ENCODE measurements at places on chromosomes 4 and X. TPM values are rescaled to one million over a fixed set of nuclear protein-coding genes. Genes with fewer than 3 reads are reported as not detected.

The APLN gene
- polyA plus RNA-seq = 7.4 TPM

The PPARGC1A gene
- polyA plus RNA-seq = 36.2 TPM

DNA sequence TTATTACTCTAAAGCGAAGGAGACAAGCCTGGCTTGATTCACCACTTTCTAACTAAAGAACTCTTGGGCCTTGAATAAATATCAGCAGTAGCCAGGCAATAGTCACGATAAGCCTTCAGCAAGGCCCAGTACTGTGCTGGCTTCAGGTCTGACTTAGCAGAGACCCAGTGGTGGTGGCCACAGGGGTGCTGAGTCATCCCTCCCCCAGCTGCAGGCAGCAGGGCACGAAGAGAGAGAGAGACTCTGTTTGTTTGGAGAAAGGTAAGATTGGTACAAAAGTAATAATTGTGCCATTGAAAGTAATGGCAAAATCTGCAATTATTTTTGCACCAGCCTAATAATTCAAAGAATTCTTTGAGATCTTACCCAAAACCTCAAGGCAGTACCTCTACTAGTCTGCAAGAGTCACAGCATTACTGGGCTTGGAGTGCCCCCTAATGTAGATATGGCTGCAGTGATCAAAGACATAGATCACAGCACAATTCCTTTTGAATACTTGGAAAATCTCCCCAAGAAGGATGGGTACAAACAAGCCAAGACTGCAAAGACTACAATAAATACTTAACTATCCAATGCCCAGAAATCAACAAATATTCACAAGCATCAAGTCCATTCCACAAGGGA, 159.5 kb upstream of the USP38 start:
- no peak for DNase-seq

- no peak for DNase-seq
Observed at GRCh38 chr4:177384856-177385397, 57.3 kb downstream of the AGA start.

- DNase-seq = no peak
Observed at GRCh38 chr4:81359207-81359606, 112.5 kb downstream of the RASGEF1B start.

DNA sequence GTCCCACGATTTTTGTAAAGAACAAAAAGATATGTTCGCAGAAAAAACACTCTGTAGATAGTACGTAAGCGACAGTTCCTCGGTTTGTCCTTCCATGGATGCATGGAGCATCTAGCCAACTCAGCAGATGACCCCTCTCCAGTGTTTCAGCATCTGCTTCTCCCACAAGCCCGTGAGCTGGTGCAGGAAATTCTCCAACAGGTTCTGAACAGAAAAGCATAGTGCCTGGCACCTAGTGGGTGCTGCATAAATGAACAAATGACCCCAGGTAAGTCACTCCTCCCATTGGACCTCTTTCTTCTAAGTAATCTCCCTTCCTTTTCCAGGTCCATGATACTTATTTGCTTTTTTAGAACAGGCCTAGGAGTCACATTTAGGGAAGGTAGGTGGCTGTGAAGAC, 966 bp upstream of the KIAA0232 start:
- DNase-seq = no peak

DNA sequence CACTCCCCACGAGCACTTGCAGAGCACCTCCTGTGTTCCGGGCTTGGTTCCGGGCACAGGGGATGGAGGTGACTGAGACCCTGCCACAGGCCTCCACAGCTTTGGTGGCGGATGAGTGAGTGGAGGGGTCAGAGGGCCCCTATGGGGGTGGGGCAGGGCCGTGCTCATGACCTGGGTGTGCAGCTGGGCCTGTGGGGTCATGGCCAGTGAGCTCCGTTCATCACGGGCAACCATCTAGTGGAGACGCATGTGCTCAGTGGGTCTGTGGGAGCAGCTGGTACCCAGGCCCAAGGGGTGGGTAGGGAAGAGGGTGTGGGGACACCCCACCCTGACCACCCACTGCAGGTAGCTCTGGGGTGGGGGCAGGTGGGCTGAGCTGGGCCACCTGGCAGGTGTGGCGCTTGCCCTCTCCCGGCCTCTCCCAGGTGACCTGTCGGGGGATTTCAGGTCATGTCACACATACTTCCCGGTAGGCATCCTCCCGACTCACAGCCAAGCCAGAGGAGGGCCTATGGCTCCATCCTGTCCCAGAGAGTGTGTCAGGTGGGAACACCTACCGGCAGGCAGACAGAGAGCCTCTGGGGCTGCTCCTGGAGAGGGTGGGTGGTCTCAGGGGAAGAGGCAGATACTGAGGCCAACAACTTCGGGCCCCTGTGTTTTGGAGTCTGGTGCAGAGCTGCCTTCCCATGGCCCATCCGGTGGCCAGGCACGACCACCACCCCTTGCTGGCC, 3.6 kb downstream of the PSAPL1 start:
- DNase-seq = no peak

- DNase-seq = no peak
Observed at GRCh38 chr4:60992037-60992436, 208.1 kb upstream of the ADGRL3 start.

- DNase-seq = no peak
Observed at GRCh38 chr4:80876810-80877209, 153.7 kb upstream of the BMP3 start.

- DNase-seq = no peak
Observed at GRCh38 chrX:53093177-53093655, 726 bp upstream of the KANTR start.

DNA sequence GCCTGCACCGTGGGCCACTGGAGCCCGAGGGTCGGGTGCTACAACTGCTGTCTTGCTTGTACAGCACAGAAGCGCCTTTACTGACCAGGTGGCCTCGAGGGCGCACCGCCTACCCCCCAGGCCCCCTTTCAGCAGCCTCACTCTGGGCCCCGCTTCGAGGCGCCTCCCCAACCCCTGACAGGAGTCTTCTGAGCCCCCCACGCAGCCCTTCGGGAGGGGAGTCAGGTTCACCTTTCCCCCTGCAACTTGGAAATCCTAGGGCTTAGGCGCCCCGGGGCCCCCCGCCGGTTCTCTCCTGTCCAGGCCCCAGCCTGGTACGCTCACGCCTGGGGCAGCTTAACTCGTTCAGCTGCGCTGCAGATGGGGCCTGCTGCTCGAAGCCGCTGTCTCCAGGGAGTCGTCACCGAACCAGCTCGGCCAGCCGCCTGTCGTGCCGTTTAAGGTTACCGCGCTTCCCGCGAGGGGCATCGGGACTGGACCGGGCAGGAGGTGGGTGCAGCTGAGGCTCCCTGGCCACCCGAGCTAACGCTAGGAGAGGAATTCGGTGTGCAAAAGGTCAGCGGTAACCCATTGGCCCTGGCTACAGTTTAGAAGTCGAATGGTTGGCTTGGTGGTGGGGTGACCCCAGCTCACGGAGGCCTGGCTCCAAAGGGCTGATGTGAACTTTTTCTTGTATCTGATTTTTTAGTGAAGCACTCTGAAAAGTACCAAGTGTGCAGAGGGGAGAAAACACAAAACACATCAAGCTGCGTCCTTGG, 58.9 kb upstream of the BCOR start:
- DNase-seq = no peak

Data from right renal cortex interstitium (tissue), 3 donors.